ENCODE measurements at places on chromosomes 13 and 19.

DNA sequence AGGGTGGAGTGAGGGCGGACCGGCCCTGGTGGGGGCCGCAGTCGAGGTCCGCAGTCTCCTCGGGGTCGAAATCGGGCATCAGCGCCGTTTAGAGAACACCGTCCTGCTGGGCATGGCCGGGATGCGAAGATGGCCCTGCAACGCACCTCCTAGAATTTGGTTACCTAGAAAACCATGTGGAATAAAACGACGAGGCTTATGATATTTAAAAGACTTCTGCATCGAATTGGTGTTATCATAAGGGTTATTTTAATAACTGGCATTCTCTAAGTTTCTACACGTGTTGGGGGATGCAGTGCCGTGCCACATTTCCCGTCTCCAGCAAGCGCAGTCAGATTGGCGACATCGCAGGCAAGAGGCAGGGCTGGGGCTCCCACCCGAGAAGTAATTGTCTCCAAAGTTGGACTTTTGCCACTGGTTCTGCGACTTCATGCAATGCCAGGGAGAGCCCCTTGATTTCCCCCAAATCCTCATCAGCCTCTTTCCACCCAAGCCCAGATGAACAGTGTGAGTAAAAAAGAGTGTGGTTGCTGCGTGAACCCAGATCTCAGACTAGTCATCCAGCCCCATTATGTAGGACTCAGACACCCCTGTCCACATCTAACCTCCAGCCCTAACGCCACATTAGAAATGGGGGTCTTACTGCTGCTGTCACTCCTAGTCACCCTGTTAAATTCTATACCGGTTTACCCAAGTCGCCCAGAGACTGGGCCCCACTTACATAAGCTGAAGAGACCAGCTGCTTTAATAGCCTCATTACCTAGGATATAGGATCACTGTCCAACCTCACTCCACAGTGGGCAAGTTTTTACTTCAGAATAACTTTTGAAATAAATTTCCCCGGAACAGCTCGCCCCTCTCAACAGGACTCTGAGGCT, 571 bp upstream of the DHRS12 start:
- DNase-seq, result no peak

- peak; percentile 63 for DNase-seq
These were observed 7.0 kb downstream of the PLVAP start for GRCh38 chr19:17370026-17370587.

GRCh38 chr19:16631465-16631864, 3.5 kb upstream of the MED26 start:
- no peak for DNase-seq

- DNase-seq, result peak; percentile 81
These were observed 42.0 kb downstream of the MRPL57 start for GRCh38 chr13:21218351-21219035.

GRCh38 chr13:112647256-112647655, 42.6 kb upstream of the ATP11A start:
- no peak for DNase-seq

DNA sequence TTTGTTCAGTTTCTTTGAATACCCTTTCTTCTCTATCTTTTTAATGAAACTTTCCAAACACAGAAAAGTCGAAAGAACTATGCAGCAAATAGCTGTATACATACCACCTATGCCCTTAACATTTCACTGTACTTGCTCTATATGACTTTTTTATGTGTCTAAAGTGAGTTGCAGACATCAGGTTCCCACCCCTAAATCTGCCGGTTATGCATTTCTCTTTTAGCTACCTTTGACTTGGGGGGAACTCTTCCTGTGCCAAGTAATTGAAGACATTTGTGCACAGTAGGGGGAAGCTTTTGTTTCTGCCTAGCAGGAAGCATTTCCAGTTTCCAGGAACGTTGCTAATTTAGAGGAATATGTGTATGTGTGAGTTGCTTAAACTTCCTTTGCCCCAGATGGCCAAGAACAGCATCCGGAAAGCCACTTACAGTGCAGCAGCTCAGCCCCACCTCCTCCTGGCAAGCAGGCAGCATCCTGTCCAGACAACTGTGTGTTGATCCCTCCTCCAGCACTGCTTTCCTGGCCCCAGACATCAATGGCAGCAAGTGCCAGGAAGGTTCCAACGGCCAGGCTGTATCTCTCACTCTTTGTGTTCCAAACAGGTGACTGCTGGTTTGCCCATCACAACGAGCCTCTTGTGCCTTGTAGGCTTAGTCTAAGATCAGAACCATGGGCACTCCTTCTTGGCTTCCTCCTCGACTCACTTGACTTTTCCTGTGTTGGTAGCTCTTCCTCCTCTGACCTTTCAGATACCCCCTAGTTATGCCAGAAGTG, 14.7 kb upstream of the GRAMD1A start:
- DNase-seq, result no peak

DNA sequence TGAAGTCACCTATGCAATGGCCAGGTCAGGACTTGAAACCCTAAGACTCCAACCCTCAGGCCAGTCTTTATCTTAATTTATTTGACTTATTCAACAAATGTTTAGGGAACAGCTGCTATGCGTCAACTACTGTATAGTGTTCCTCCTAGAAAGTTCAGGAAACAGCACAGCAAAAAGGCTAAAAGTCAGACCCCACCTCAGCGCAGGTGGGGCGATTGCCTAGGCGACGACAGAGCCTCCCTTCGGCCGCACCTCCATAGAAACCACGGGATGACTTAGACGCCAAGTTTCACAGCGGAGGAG, 502 bp downstream of the VRK3 start:
- DNase-seq, result no peak

- no peak for DNase-seq
These were observed 46.3 kb downstream of the SIPA1L3 start for GRCh38 chr19:37953171-37953917.

- no peak for DNase-seq
These were observed 15.5 kb upstream of the DCLK1 start for GRCh38 chr13:36146511-36147269.

DNA sequence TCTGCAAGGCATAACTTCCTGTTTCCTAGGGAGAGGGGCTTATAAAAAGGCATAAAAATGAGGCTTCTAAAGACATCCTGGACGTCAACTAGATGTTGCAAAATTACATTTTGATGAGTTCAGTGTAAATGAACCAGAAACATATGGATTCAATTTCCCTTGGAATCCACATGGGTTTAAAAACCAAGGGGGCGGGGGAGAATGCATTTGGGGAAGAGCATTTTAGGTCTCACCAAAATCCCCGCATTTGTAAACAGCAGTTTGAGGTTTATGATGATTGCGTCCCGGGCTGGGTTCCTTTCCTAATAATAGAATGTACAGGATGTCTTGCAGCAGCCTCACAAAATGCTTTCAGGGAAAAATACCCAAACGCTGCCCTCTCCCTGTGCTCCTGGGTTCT, 407.8 kb downstream of the ZNF536 start:
- DNase-seq, result no peak

- DNase-seq, result peak; percentile 89
These were observed 11.9 kb downstream of the SELENOW start for GRCh38 chr19:47790398-47790814.

DNA sequence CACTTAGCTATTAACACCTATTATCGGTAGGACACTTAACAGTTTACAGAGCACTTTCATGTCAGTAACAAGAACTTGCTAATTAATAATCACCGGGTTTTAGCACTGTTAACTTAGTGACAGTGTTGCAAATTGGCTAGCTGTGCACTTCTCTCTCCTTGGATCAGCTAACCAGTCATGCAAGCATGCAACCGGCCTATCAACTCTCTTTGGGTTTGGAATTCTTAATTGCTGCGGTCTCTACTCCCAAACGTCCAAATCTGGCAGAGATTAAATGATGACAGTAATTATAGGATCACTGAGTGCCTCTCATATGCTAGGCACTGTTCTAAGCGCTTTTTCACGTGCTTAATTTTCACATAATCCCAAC, 1.2 kb downstream of the EPS15L1 start:
- no peak for DNase-seq

- DNase-seq, result no peak
These were observed 44.8 kb upstream of the FLT1 start for GRCh38 chr13:28539625-28540286.

GRCh38 chr19:3270902-3271301, 46.4 kb downstream of the CELF5 start:
- peak; percentile 78 for DNase-seq

- no peak for DNase-seq
These were observed 433 bp upstream of the ZNF616 start for GRCh38 chr19:52140032-52140710.

GRCh38 chr19:55442372-55442961, 633 bp downstream of the SHISA7 start:
- peak; percentile 59 for DNase-seq

DNA sequence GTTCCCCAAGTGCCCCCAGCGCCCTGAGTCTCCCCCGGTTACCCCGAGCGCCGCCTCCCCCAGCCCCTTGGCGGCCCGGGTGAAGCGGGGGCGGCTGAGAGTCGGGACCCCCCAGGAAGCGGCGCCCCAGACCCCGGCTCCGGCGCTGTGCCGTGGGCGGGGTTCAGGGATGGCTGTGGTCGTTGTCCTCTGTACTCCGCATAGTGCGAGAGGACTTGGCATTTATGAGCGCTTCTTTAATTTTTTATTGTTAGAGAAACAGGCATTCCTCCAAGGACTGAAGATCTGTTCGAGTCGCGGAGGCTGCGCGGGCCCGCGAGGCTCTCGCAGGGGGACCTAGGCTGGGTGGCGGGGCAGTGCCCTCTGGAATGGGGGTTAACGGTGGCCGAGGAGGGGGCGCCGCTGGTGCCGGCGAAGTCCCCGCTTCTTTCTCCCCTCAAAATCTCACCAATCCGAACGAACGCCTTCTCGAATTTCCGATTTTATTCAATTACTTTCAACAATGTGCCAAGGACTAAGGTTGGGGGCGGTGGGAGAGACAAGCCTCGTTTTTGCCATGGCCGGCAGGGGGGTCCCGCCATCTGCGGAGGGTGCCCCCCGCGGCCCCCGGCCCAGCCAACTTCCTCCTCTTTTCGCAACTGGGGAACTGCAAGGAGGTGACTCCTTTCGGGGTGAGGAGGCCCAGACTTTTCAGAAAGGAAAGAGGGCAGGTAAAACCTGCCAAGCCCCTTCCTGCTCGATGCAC, 596 bp upstream of the GJB2 start:
- peak; percentile 30 for DNase-seq

- no peak for DNase-seq
These were observed 766.2 kb downstream of the PCDH17 start for GRCh38 chr13:58397596-58398387.

DNA sequence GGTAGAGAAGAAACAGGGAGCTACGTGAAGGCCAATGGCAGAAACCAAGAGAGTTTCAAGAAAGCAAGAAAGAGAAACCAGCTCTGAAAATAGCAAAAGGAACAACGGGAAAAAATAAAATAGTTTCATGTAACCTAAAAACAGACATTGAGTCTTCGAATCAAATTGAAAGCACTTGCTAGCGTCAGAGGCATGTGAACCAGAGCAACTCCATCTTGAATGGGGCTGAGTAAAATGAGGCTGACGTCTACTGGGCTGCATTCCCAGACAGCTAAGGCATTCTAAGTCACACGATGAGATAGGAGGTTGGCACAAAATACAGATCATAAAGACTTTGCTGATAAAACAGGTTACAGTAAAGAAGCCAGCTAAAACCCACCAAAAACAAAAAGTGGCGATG, 7.3 kb upstream of the PMIS2 start:
- no peak for DNase-seq

DNA sequence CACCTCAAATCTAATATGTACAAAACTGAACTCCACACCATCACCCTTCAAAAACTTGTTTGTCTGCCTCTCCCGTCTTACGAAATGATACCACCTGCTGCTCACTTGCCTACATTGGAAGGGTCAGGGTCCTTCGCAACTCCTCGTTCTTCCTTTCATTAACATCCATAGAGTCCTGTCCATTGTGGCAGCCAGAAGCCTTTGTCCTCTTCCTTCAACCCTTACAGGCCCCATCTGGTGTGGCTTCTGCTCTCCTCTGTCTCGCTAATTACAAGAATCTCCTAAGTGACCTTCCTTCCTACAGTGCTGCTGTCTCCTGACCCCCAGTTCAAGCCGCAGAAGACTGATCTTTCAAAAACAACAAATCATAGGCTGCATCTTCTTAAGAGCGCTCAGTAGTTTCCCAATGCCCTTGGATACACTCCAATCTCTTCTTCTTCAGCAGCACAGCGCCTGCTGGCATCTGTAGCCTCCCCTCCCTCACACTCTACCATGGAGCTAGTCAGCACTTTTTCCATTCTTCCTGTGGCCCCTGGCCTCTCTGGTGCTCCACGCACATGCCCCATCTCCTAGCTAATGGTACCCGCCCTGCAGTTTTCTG, 382.7 kb downstream of the LIG4 start:
- DNase-seq, result no peak

DNA sequence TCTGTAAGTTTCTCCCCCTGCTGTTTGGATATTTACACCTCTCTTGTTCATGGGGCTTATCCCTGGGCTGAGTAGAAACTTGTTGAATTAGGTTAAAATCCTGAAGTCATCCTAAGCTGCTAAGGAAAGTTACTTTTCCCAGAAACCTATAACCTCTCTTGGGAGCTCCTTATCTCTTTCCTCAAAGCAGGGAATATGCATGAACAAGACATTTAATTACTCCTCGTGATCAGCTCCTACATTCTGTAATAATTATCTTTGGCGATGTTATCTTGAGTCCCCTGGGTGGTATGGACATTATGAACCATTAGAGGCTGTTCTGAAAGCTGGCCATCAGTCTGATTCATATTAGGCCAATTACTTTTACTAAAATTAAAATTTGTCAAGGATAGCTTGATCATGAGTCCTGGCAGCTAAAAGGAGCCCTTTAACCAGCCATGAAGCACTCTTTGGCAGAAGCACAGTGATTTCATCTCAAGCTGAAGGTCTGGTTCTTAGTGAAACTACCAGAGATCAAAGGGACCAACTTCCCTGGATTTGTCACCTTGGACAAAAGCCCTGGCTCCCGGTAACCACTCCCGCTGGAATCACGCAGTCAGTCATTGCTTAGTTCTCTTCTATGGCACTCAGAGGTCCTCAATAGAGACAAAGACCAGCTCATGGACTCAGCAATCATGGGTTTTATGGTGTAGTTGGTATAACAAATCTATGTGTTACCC, 811.8 kb downstream of the UQCRFS1 start:
- DNase-seq, result no peak

- DNase-seq, result peak; percentile 94
These were observed 17.9 kb downstream of the BRSK1 start for GRCh38 chr19:55301459-55302317.

DNA sequence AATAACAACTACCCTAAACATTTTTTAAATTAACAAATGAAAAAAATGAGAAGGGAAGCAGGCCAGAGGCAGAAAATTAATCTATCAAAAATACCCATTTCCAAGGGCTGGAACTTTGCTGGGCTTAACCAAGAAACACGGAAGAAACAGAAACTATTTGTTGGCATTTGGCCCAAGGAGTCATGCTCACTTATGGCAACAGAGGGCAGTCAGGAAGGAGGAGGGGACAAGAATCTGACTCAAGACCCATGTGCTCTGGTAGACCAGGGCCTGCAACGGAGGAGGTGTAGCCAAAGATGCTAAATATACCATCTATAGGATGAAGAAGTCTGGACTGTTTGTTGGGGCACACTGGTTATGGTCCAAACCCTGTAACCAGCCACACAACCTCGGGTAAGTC, 496.7 kb downstream of the COG6 start:
- peak; percentile 44 for DNase-seq
